ENCODE measurements at places on chromosomes 5 and 9.

- no peak for DNase-seq
These were observed 303.1 kb downstream of the ELAVL2 start for GRCh38 chr9:23522952-23523351.

DNA sequence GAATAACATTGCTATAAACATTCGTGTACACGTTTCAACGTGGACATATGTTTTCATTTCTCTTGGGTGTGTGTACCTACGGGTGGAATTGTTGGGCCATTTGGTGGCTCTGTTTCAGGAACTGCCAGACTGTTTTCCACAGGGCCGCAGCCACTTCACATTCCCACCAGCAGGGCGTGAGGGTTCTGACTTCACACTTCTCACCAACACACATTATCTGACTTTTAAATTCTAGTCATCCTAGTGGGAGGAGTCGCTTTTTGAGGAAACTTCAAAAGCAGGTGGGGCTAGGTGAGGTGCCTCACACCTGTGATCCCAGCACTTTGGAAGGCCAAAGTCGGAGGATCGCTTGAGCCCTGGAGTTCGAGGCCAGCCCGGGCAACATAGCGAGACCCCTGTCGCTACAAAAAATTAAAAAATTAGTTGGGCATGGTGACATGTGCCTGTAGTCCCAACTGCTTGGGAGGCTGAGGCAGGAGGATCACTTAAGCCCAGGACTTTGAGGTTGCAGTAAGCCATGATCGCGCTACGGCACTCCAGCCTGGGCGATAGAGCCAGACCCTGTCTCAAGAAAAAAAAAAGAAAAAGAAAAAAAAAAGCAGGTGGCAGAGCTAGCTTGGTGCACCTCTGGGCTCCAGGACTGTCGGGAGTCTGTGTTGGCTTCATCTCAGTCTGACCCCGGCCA, 28.5 kb downstream of the TSPAN17 start:
- DNase-seq: no peak

GRCh38 chr9:92650296-92650695, 19.6 kb downstream of the IPPK start:
- DNase-seq: no peak

GRCh38 chr9:137985637-137986071, 108.1 kb downstream of the CACNA1B start:
- DNase-seq: no peak
